ENCODE measurements at places on chromosomes 5 and 9.
A peak's percentile ranks its signal among the peaks of the same experiment; 100 is the strongest.

- H3K4me1 ChIP-seq: no peaks in the 10 kb centered on the region
- no peak for DNase-seq
- H3K4me3 ChIP-seq: no peak overlapping the region
- peaks cover 8% of the 10 kb centered on the region for H3K27me3 ChIP-seq
Measured at GRCh38 chr9:88143179-88143578, 4.9 kb upstream of the SPATA31C2 start.

DNA sequence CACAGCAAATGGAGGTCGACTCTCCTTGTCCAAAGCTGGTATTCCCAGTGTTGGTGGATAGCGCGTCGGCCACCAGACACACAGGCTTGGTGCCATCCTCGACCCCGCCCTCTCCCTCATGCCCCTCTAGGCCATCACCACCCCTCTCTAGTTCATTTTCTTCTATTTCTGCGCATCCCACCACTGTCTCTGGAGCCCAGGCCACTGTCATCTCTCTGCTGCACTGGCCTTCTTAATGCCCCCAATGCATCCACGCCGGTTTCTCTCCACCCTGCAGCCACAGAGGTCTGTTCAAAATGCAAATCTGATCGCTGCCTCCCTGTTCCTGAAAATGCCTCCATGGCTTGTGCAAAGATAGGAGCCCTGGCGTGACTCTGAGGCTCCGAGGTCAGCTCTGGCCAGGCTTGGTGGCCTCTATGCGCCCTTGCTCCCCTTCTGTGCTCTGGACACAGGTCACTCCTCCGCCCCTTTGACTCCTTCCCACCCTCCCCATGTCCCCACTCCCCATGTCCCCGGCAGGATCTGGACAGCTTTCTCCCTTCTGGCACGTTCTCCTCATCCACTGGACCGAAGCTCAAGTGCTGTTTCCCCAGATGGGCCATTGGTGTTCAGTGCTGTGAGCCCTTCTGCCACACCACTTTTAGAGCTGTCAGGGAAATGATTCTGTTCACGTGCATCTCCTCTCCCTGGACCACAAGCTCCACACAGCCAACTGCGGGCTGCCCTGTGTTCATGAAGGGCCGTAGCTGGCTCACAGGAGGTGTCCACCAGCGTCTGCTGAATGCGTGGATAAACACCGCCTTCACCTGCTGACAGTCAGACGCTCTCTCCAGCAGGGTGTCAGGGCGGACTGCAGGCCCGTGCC lies 59.5 kb upstream of the RNF130 start:
- H3K4me1 ChIP-seq: peaks cover 3% of the 10 kb centered on the region
- no peak overlapping the region for H3K27ac ChIP-seq
- no peaks in the 10 kb centered on the region for H3K27me3 ChIP-seq
- DNase-seq: no peak

GRCh38 chr5:129996896-129997295 lies 92.6 kb downstream of the CHSY3 start:
- H3K27me3 ChIP-seq: no peaks in the 10 kb centered on the region
- no peak overlapping the region for H3K27ac ChIP-seq
- DNase-seq: no peak

GRCh38 chr9:113617550-113617949 lies 154.0 kb downstream of the RGS3 start:
- H3K4me3 ChIP-seq: peak overlapping the region; percentile 37
- no peaks in the 10 kb centered on the region for H3K36me3 ChIP-seq
- H3K27me3 ChIP-seq: no peaks in the 10 kb centered on the region
- DNase-seq: no peak

- DNase-seq: no peak
- H3K27ac ChIP-seq: no peak overlapping the region
- H3K36me3 ChIP-seq: no peaks in the 10 kb centered on the region
- H3K4me1 ChIP-seq: no peaks in the 10 kb centered on the region
- no peak overlapping the region for H3K4me3 ChIP-seq
- H3K27me3 ChIP-seq: no peaks in the 10 kb centered on the region
Measured at GRCh38 chr5:11322133-11322532, 561.1 kb upstream of the DAP start.

GRCh38 chr9:130608554-130609134 lies 29.3 kb downstream of the FUBP3 start:
- peaks cover 7% of the 10 kb centered on the region for H3K4me1 ChIP-seq
- DNase-seq: no peak
- H3K27me3 ChIP-seq: no peaks in the 10 kb centered on the region
- peaks cover 58% of the 10 kb centered on the region for H3K36me3 ChIP-seq

- H3K27ac ChIP-seq: peak overlapping the region; percentile 98
- DNase-seq: peak; percentile 13
- H3K36me3 ChIP-seq: no peaks in the 10 kb centered on the region
- H3K27me3 ChIP-seq: no peaks in the 10 kb centered on the region
- H3K4me3 ChIP-seq: peak overlapping the region; percentile 97
Measured at GRCh38 chr9:112378328-112379176, 1.4 kb upstream of the HSDL2 start.

- no peak overlapping the region for H3K27ac ChIP-seq
- no peaks in the 10 kb centered on the region for H3K4me1 ChIP-seq
- H3K36me3 ChIP-seq: peaks cover 4% of the 10 kb centered on the region
- DNase-seq: no peak
Measured at GRCh38 chr9:69249337-69249736, 75.3 kb downstream of the TJP2 start.

DNA sequence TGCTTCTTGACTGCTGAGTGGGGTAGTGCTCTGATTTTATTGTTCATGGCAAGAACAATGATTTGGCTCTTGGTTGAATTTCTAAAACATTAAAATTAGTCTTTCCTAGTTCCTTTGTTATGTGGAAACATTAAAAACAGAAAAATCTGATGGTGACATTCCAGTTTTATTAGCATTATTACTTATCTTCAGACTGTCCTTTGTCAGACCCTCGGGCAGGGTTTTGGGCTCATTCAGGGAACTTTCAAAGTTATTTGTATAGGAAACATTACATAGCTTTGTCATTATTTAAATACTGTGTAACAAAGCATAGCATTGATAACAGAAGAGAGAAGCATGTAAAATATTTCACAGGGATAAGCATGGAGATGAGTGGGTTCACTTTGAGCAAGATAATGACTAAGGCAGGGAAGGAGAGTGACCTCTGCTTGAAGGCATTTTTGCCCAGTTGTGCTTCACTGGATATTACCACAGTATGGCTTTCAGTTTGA lies 119.9 kb downstream of the KDM4C start:
- DNase-seq: no peak
- no peak overlapping the region for H3K4me3 ChIP-seq
- no peaks in the 10 kb centered on the region for H3K27me3 ChIP-seq
- H3K4me1 ChIP-seq: peaks cover 35% of the 10 kb centered on the region

- no peaks in the 10 kb centered on the region for H3K36me3 ChIP-seq
- H3K4me1 ChIP-seq: peaks cover 9% of the 10 kb centered on the region
- no peak overlapping the region for H3K4me3 ChIP-seq
Measured at GRCh38 chr5:139468421-139468931, 2.3 kb upstream of the SMIM33 start.

- H3K4me3 ChIP-seq: no peak overlapping the region
- DNase-seq: no peak
- H3K27me3 ChIP-seq: peaks cover 29% of the 10 kb centered on the region
- H3K4me1 ChIP-seq: no peaks in the 10 kb centered on the region
- no peaks in the 10 kb centered on the region for H3K36me3 ChIP-seq
Measured at GRCh38 chr5:36629729-36630128, 23.3 kb downstream of the SLC1A3 start.

DNA sequence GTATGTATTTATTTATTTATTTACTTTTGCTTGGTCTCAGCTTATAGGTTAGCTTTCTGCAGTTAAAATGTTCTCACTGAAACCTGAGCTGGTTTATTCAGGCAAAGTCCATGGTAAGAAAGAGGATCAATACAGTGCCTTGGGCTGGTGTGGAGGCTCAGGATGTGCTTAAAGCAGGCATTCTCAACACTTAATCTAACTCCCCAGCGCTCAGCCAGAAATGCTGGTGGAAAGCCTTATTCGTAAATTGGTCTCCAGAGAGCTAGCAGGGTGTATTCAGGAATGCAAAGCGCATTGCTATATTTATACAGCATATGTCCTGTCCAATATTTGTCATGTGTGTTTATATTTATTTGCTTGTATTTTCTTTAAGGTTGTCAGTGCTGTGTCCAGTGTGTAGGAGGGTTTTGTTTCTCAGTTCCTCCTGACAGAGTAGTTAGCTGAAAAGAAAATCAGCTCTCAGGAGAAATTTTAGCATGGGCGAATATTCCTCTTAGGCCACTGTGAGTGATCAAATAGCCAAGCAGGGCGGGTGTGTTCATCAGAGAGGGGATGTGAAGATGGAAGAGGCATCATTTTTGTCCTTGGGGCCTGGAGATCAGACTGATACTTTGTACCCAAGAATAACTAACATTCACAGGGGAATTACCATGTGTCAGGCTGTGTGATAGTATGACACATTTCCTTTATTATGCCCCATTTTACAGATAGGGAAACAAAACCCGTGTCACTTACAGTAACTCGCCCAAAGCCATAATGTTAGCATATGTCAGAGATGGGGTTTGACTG lies 65.8 kb downstream of the DOCK2 start:
- H3K27me3 ChIP-seq: no peaks in the 10 kb centered on the region
- peak overlapping the region; percentile 89 for H3K27ac ChIP-seq
- no peak overlapping the region for H3K4me3 ChIP-seq

- no peaks in the 10 kb centered on the region for H3K4me1 ChIP-seq
- no peak overlapping the region for H3K4me3 ChIP-seq
- no peak for DNase-seq
- H3K27me3 ChIP-seq: no peaks in the 10 kb centered on the region
- no peak overlapping the region for H3K27ac ChIP-seq
Measured at GRCh38 chr5:129377504-129377903, 82.6 kb upstream of the ADAMTS19 start.

GRCh38 chr9:136260936-136261472 lies 15.4 kb upstream of the QSOX2 start:
- no peak for DNase-seq
- H3K4me1 ChIP-seq: no peaks in the 10 kb centered on the region

DNA sequence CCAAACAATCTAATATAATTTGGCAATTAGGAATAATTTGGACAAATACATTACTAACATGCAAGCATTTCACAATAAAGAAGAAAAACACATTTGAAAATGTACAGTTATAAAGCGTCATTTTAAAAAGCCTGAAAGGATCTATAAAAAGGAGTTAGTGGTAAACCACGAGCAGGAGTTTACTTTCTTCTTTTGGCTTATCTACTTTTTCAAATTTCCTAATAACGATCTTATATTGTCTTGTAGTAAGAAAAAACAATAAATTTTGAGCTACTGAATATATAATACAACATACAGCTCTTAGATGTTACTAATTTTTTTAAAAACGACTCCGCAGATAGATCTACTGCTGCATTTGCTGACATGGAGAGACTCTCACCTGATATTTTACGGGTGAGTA lies 79.9 kb downstream of the SMIM23 start:
- no peaks in the 10 kb centered on the region for H3K27me3 ChIP-seq
- H3K4me1 ChIP-seq: peaks cover 12% of the 10 kb centered on the region
- no peak overlapping the region for H3K4me3 ChIP-seq
- no peak overlapping the region for H3K27ac ChIP-seq

GRCh38 chr9:135152614-135153334 lies 65.3 kb downstream of the OLFM1 start:
- H3K27me3 ChIP-seq: peaks cover 20% of the 10 kb centered on the region
- no peaks in the 10 kb centered on the region for H3K36me3 ChIP-seq
- DNase-seq: no peak
- H3K4me3 ChIP-seq: no peak overlapping the region
- no peak overlapping the region for H3K27ac ChIP-seq

DNA sequence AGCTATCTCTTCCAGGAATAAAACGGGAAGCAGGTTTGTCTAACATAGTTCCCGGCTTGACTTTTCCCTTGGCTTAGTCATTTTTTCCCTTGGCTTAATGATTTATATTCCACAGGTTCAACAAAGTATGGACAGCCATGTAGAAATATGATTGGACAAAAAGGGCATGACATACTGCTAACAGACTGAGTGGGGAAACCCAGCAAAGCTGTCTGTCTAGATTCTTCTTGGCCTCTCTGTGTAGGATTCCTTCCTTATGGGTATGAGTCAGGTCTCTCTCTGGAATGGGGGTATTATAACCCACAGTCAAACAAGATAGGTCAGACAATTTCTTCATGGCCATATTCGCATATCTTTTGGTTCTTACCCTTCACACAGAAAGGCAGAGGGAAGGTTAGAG lies 5.7 kb upstream of the MTAP start:
- H3K36me3 ChIP-seq: no peaks in the 10 kb centered on the region
- no peak for DNase-seq
- no peak overlapping the region for H3K4me3 ChIP-seq
- H3K27me3 ChIP-seq: peaks cover 20% of the 10 kb centered on the region
- peaks cover 5% of the 10 kb centered on the region for H3K4me1 ChIP-seq
- no peak overlapping the region for H3K27ac ChIP-seq

DNA sequence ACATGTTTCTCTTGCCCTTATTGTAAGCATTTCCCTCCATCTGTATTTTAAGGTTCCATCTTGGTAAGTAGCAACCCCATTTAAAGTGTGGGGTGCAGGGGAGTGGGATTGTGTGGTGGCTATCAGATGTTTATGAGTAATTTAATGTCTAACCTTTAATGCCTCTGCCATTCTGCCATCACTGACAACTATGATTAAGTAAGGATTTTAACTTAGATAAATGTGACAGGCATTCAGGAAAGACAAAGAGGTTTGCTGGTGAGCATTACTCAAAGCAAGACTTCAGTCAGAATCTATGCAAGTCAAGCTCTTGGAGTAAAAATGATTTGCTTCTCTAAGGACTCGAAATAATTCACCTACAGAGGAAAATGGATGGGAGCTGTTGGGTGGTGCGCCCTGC lies 143.0 kb downstream of the NXNL2 start:
- H3K4me1 ChIP-seq: no peaks in the 10 kb centered on the region
- no peak for DNase-seq
- peaks cover 14% of the 10 kb centered on the region for H3K27me3 ChIP-seq
- no peak overlapping the region for H3K27ac ChIP-seq

DNA sequence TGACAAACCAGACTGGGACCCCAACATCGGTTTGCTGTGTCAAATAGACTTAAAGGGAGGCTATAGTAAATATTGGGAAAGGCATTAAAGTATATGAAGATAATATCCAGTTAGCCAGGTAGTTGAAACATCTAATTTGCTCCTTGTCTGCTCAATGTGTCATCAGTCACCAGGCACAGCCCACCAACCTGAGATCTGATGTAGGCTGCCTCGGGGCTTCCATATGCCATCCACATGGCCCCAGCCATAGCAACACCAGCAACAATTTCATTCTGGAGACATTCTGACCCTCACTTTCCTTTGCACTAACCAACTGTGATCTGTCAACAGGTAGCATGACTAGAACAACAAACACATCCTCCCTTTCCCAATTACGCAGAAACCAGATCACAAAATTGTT lies 196.0 kb downstream of the NR2F1-AS1 start:
- H3K4me3 ChIP-seq: no peak overlapping the region
- H3K4me1 ChIP-seq: no peaks in the 10 kb centered on the region
- H3K27ac ChIP-seq: no peak overlapping the region
- DNase-seq: no peak
- no peaks in the 10 kb centered on the region for H3K36me3 ChIP-seq
- H3K27me3 ChIP-seq: no peaks in the 10 kb centered on the region
